ENCODE measurements at places on chromosomes 12 and 14.
A peak's percentile ranks its signal among the peaks of the same experiment; 100 is the strongest.

DNA sequence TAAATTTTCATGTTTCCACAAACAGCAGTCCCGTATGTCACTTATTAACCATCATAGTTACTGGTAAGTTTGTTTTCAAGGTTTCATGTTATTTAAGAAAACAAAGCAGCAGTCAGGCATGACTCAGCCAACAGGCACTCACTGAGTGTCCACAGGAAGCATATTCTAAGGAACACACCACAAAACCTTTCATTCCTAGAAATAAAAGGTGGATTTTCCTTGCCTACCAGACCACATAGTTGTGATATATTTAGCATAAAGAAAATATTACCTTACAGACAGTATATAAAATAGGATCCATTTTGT, 143.3 kb upstream of the AVPR1A start:
- DNase-seq: no peak

DNA sequence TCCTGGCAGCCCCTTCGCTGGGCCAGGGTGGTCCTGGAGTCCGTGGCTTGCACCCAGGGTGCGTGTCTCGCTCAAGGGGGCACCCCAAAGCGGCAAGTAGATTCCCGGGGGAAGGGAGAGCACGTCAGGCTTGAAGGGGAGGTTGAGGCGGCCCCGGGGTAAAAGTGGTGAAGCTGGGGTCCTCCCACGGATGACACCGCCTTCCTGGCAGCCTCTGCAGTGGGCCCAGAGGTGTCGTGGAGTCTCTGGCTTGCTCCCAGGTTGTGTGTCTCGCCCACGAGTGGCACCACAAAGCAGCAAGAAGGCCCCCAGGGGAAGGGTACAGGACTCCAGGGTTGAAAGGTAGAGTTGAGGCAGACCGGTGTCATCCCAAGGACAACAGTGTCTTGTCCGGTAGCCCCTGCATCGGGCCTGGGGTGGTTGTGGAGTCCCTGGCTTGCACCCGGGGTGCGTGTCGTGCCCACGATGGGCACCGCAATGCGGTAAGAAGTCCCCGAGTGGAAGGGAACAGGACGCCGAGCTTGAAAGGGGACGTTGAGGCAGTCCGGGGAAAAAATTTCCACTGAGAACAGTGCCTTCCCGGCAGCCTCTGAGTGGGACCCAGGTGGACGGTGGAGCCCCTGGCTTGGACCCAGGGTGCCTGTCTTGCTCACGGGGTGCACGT, 158.0 kb upstream of the ALG10B start:
- no peak for DNase-seq

GRCh38 chr12:62028536-62028935, 231.7 kb upstream of the USP15 start:
- no peak for DNase-seq

DNA sequence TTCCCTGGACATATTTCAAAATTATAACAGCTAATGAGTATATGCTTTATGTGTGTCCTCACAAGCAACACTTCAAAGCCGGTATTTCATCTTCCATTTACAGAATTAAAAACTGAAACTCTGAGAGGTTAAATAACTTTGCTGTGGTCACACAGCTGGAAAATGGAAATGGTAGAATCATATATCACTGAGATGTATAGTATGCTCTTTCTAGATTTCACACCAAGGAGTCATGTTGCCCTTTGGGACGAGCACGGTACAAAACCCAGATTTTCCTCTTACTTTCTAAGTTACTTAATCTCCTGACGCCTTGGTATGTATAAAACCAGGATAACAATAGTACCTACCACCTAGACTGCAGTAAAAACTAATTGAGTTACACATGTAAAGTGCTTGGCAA, 152.6 kb upstream of the GRIP1 start:
- DNase-seq: no peak

DNA sequence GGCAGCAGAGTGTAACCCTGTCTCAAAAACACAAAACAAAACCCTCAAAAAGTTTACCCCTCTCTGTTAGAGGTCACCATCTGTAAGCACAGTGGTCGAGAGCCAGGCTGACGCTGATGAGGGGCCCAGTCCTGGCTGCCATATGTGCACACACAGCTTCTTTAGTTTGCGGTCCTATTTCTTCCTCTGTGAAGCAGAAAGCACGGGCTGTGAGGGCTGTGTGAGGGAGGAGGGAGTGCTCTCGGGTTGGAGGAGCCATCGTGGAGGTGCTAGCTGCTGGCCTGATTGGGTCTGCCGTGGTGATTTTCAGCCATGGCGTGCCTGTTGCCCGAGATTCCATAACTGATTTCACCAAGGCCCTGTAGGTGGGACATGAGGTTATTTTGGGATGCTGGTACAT, 3.5 kb downstream of the ULK1 start:
- DNase-seq: no peak

GRCh38 chr12:50637870-50638481, 125.9 kb upstream of the ATF1 start:
- peak; percentile 68 for DNase-seq

GRCh38 chr12:1436015-1436414, 158.4 kb downstream of the FBXL14 start:
- no peak for DNase-seq

DNA sequence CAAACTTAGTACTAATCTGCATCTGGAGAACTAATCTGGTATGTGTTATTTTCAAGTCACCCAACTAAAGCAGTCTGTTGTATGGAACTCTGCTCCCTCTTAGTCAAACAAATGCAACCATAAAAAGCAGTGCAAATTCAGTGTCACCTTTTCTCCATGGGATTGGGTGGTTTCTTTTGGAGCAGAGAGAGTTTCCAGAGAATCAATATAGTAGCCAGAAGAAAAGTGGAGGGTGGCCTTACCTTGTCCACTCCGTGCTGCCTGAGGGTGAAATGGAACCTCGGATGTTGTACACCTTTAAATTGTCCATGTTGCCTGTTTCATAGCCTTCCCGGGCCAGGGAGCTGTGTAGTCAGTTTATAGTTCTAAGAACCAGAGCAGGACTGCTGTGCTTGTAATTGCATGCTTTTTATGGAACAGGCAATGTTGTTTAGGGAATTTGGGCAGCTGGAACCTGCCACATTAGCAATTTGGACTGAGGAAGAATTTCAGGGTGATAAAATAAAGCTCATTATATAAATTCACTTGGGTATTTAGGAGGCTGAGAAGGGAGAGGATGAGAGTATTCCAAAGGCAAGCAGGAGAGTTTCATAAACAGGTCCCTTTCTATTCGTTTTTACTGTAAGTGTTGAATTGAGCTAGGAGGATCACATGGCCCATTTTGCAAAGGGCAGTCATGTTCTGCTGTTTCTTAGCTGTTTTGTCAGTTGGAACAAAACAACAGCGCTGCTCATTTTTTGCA, 60.5 kb downstream of the CRADD start:
- no peak for DNase-seq

GRCh38 chr12:28096649-28097048, 93.6 kb upstream of the CCDC91 start:
- DNase-seq: no peak
